ENCODE measurements at places on chromosomes 11 and 22. TPM values are rescaled to one million over a fixed set of nuclear protein-coding genes. Genes with fewer than 3 reads are reported as not detected.

- no peak for DNase-seq
Observed at GRCh38 chr22:40673017-40673416, 6.3 kb upstream of the MCHR1 start.

DNA sequence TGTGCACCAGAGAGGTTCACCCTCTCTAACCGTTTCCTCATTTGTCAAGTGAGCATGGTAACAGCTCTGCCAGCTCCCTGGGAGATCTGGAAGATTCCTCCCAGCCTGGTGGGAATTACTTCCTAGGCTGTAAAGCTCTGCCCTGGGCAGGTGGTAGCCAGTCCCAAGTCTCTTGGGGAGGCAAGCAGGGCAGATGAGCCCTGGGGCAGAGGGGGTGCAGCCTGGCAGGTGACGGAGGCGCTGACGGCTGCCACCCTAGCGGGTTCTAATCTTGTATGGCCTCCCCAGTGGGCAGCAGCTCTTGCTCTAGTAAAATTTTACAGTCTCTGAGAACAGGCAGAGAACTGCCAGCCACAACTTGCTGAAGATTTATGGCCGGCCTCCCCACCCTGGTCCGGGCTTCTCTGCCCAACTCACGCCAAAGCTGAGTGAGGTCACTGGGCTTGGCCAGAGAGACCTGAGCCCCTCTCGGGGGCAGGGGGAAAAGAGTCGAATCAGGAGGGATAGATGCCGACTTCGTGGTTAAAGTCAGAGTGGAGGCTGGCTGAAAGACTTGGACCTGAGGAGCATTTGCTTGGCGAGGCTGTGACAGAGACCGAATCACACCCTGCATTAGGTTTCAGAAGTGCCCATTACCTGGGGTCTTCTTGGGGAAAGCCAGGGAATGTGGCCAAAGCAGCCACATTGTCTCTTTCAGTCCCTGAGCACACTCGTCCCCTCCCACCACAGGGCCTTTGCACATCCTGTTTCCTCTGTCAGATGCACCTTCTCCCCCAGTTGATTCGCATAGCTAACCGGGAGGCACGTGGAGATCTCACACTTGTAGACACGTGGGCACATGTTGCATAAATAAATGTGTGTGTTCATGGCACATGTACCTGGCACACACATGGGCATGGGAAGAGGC lies 188.2 kb downstream of the MN1 start:
- DNase-seq: no peak

DNA sequence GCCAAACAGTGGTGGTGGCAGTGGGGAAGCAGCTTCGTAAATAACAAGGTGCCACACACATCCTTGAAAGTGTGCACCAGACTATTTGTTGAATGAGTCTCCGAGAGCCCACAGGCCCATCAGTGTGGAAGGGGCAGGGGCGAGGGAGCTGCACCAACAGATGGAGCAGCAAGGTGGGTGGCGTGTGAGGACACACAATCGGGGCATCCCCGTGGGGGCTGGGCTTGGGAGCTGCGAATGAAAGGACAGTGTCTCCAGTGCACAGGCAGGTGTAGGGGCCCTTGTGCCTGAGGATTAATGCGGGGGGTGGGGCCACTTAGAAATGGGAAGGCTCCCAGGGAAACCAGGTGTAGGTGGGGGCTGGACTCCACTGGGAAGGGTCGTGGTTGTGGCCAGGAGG lies 2.8 kb downstream of the NRXN2 start:
- no peak for DNase-seq

DNA sequence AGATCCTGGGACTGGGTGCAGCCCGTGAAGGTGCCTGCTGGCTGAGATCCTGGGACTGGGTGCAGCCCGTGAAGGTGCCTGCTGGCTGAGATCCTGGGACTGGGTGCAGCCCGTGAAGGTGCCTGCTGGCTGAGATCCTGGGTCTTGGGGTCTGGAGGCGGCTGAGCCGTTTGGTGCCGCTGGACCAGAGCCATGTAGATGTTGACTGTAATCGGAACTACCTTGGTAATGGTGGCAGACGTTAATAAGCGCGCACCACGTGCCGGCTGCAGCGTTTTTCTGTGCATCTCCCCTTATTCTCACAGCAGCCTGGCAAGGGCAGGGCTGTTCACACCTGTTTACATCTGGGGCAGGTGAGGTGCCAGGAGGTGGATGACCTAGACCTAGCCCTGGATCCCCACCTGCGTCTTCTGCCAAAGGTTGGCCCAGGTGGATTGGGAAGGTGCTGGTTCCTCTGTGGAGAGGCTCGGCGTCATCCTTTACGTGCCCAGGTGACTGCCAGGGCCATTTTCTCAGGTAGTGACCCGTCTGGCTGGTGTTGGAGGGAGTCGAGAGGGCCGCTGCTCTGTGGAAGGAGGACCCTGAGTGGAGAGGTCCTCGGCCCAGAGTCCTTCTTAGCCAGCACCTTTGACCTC lies 382.5 kb downstream of the TBC1D22A start:
- DNase-seq: no peak

GRCh38 chr22:49577168-49578060 lies 250.3 kb downstream of the BRD1 start:
- no peak for DNase-seq

UBTFL1 gene
- total RNA-seq: not detected

B4GALNT4 gene
- total RNA-seq: 1.4 TPM

DNA sequence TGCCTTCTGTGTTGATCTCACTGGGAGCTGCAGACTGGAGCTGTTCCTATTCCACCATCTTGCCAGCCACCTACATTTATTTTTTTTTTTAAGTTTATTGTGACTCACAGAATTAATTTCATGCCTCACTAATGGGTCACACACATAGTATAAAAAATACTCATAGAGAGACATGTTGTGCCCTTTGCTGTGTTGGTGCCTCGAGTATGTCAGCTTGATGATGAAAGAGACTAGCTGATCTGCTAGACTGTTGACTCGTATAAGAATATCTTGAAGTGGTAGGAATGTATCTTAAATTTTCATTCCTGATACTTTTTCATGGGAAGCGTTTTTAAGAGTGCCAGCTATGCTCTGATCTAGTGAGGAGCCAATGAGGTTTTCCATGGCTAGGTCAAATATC lies 28.6 kb upstream of the AMPD3 start:
- DNase-seq: no peak

DNA sequence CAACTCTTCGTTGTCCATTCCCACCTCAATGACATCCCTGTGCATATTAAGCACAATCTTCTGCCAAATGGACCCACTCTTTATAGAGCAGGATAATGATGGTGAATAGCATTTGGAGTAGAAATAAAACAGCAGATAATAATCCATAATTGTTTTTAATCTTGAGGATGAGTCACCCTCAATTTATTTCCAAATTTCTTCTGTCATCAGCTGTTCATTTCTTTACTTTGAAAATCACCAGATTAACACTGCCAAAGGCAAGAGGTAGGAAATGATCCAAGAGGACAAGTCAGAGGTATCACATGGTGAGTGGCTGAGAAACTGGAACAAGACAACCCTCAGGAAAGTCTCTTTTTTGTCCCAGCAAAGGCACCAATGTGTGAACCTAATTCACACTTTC lies 7.3 kb upstream of the AMBRA1 start:
- no peak for DNase-seq

CLMP gene
- total RNA-seq: 6.8 TPM

OR8D1 gene
- total RNA-seq: not detected

DNA sequence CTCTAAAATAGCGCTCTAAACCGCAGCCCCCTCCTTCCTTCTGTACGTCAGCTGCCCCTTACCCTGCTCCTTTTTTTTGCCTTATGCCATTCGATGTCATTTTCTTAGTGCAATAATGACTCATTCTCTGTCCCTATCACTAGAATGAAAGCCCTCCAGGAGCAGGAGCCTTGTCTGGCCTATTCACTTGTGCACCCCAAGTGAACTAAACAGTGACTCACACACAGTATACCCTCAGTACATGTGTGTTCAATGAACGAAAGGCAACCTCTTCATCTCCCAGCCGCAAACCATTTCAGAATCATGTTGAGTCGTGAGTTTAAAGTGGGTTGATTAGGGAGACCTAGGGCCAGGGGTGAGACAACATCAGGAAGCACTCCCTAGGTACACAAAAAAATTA lies 50.7 kb upstream of the SPATA19 start:
- no peak for DNase-seq

VPREB1 gene
- total RNA-seq: not detected

DNA sequence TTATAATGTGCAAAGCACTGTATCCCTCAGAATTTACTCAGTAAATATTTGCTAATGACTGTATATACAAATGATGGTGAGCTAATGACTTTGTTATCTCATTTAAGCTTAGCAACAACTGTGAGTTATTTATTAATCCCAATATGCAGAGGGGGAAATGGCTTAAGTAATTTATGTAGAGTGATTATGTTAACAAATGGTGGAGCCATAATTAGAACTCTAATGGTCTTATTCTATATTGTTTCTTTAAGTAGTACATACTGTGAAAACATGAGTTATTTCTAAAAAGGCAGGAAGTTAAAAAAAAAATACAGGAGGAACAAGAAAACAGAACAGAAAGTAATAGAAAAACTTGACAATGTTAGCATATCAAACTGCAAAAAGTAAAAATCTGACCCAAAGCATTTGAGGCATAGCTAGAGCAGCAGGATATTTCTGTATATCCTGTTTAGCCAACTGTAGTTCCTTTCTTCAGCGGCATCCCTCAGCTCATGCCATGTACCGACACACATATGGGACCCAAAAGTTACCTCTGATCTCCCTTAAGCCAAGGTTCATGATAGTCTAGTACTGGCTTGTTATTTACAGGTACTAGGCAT lies 94.2 kb downstream of the FCHSD2 start:
- DNase-seq: no peak

GRCh38 chr22:26053737-26054316 lies 115.4 kb upstream of the SEZ6L start:
- no peak for DNase-seq

GRCh38 chr11:74417860-74418508 lies 19.8 kb upstream of the PGM2L1 start:
- DNase-seq: no peak

SLC5A1 gene
- 3.0 TPM for total RNA-seq

- DNase-seq: peak; percentile 48
Observed at GRCh38 chr11:75424396-75424795, 8.6 kb downstream of the KLHL35 start.

TUBA8 gene
- 1.1 TPM for total RNA-seq

GRCh38 chr11:10298342-10298741 lies 4.3 kb upstream of the SBF2 start:
- no peak for DNase-seq

- DNase-seq: peak; percentile 89
Observed at GRCh38 chr22:30262917-30263741, 3.5 kb downstream of the OSM start.

DNA sequence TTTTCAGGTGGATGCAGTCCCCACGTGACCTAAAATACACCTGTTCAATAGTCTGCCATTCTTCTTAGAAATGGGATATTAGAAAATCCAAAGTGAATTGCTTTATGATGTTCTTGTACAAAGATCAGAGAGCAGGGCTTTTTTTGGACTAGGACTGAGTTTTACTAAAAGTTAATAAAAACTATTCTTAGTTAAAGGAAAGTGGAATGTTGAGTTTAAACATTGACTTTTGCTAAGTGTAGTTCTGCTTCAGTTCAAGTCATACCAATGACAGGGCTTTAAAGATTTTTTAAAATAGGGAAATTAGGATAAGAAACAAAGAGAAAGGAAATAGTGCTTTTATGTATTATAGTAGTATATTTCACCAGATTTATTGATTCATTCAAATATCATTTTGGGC lies at the start of gene SLC22A24:
Gene SLC22A24 (minus strand): TSS at position 101 of the 400 bp plus-strand sequence. CDS start 442 bp downstream, outside the sequence.
- DNase-seq: peak; percentile 16

DNA sequence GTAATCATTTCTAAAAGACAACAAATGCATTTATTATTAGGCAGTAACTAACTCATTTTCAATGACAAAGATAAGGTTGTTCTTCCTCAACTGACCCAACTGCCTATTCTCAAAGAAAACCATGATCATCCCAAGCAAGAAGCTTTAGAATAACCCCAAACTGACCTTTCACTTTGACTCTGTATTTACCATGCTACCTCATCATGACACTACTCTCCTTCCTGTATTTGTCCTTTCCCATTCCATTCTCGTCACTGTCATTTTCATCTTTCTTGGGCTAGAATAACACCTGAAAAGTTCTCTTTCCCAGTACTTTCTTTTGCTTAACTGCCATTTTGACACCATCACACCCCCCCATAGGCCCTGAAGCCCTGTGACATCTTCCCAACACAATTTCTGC lies 48.3 kb downstream of the TCF20 start:
- no peak for DNase-seq

PLEKHB1 gene
- 21.0 TPM for total RNA-seq

DNA sequence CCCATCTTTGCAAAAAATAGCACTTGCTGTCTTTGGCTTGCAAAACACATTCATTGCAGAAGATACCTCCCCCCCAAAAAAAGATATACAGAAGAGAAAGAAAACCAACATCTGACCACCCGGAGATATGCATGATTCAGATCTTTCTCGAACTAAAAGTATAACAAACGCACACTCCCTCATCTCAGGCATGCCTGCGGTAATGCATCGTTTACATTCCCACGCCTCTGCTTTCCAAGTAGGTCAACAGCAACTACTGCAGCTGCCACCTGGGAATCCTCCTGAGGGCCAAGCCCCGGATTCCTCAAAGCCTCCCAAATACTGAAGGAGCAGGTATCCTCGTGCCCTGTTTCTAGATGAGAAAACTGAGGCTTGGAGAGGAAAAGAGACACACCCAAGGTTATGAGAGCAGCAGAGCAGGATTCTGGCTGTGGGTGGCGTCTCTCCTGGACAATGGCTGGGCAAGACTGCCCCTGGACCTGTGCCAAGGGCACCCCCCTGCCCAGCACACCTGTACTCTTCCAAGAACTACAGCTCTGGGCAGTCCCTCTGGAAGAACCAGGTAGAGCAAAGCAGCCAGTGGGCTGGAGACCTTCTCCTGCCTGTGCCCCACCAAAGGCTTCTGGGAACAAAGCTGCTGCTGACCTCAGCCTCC lies 38.1 kb downstream of the NUP50 start:
- no peak for DNase-seq

GRCh38 chr11:120179057-120179672 lies 31.7 kb upstream of the OAF start:
- DNase-seq: no peak
